Osteocyte (in vitro differentiated cells): ENCODE measurements at places on chromosomes 2 and 18. TPM values are rescaled to one million over a fixed set of nuclear protein-coding genes. Genes with fewer than 3 reads are reported as not detected.

- H3K36me3 ChIP-seq = peaks cover 10% of the 10 kb centered on the region
- no peak overlapping the region for H3K27ac ChIP-seq
- DNase-seq = no peak
- no peak overlapping the region for H3K4me3 ChIP-seq
- peaks cover 7% of the 10 kb centered on the region for H3K4me1 ChIP-seq
- no peaks in the 10 kb centered on the region for H3K27me3 ChIP-seq
Measured at GRCh38 chr2:168089200-168089599, 158.2 kb downstream of the STK39 start.

Gene TGFA
- total RNA-seq = 0.08 TPM in 1 of 2 replicates, not detected in the other

Gene CROCC2
- not detected in 2 replicates for total RNA-seq

DNA sequence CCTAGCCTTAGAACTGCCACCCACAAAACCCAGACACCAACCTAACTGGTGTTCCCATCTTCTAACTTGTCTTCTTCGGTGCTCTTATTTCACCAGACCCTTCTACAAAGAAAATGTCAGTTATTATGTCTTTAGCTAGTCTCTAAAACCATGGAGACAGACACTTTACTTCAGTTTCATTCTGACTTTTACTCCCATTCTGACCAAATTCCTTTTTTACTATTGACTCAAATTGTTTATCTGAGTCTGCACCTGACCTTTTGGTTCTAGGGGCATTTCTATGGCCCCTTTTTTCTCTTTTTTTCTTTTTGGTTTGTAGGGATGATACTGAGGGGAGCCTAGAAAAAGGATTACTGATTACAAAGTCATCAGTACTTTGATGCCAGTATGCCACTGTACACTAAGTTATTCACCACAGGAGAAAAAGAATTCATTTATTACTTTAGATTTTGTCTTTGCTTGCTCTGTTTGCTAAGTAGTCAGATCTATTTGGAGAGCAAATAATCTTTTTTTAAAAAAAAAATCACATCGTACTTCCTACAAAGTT lies 6.8 kb upstream of the SLC1A4 start:
- H3K27me3 ChIP-seq = no peaks in the 10 kb centered on the region
- H3K36me3 ChIP-seq = no peaks in the 10 kb centered on the region
- no peak overlapping the region for H3K4me3 ChIP-seq
- no peak for DNase-seq
- H3K27ac ChIP-seq = no peak overlapping the region

DNA sequence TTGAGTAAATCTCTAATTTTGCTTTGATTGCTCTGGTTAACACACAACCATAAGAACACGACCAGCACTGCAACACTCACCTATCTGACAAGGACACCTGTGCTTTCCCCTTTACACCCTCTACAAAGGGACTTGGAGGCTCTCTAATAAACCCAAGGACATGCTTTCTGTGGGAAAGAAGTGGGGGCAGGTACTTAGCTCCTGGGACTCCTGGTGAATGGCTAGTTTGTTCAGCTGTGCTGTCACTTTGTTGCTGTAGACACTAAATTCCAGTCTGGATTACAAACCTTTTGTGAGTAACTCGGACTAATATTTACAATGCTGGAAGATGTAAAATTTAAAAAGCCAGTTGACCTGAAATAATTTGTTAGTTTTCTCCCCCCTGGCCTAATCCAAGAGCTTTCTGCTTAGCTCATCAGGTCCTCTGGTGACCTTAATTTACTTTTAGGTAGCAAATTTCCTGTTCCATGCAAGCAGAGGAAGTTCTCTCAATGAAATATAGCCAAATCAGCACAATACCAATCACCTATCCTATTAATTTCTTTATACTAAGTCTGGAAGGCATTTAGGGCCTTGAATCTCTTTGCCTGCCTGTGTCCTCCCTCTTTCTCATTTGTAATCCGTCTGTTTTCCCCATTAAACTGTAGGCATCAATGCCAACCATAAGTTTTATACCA lies 67.5 kb downstream of the PLCL1 start:
- H3K36me3 ChIP-seq = no peaks in the 10 kb centered on the region
- H3K4me3 ChIP-seq = no peak overlapping the region
- no peak overlapping the region for H3K27ac ChIP-seq
- H3K27me3 ChIP-seq = no peaks in the 10 kb centered on the region
- peaks cover 8% of the 10 kb centered on the region for H3K4me1 ChIP-seq

- H3K4me3 ChIP-seq = no peak overlapping the region
- DNase-seq = no peak
- H3K36me3 ChIP-seq = peaks cover 17% of the 10 kb centered on the region
- peak overlapping the region; percentile 34 for H3K27ac ChIP-seq
- peaks cover 62% of the 10 kb centered on the region for H3K4me1 ChIP-seq
Measured at GRCh38 chr2:217953531-217953932, 49.3 kb downstream of the TNS1 start.

GRCh38 chr2:174630107-174630506 lies 32.5 kb upstream of the WIPF1 start:
- no peak for DNase-seq
- H3K4me3 ChIP-seq = no peak overlapping the region
- no peak overlapping the region for H3K27ac ChIP-seq
- H3K27me3 ChIP-seq = no peaks in the 10 kb centered on the region
- H3K36me3 ChIP-seq = peaks cover 31% of the 10 kb centered on the region

GRCh38 chr2:85541753-85542457 lies 2.9 kb downstream of the MAT2A start:
- no peak for DNase-seq
- H3K4me3 ChIP-seq = peak overlapping the region; percentile 89
- peaks cover 46% of the 10 kb centered on the region for H3K4me1 ChIP-seq
- no peak overlapping the region for H3K27ac ChIP-seq
- H3K36me3 ChIP-seq = peaks cover 43% of the 10 kb centered on the region

- peaks cover 68% of the 10 kb centered on the region for H3K4me1 ChIP-seq
- no peak overlapping the region for H3K4me3 ChIP-seq
- peak overlapping the region; percentile 97 for H3K27ac ChIP-seq
- H3K27me3 ChIP-seq = peaks cover 5% of the 10 kb centered on the region
Measured at GRCh38 chr18:6741232-6741663, 11.7 kb downstream of the ARHGAP28 start.
